ENCODE measurements at places on chromosomes 1 and 21.

GRCh38 chr1:65791801-65792668 is 660 bp upstream of the PDE4B start:
- DNase-seq, result no peak

DNA sequence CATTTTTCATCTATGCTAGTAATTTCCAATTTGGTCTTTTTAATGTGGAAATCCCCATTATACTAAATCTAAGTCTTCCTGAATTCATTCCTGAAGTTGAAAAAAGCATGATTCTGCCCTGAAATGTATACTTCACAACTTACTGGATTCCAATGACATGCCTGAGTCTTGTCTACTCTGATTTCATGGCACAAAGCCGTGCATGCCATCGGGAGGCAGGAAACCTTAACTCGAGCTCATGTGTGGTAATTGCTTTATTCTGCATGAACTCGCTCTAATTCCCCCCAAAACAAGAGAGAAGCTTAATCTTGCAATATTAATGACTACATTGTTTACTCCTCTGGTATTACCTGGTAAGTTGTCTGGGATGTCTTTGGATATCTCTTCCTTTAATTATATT is 39.6 kb upstream of the PBX1 start:
- DNase-seq, result no peak

- DNase-seq, result no peak
Observed at GRCh38 chr1:158148468-158148867, 32.2 kb upstream of the CD1D start.

DNA sequence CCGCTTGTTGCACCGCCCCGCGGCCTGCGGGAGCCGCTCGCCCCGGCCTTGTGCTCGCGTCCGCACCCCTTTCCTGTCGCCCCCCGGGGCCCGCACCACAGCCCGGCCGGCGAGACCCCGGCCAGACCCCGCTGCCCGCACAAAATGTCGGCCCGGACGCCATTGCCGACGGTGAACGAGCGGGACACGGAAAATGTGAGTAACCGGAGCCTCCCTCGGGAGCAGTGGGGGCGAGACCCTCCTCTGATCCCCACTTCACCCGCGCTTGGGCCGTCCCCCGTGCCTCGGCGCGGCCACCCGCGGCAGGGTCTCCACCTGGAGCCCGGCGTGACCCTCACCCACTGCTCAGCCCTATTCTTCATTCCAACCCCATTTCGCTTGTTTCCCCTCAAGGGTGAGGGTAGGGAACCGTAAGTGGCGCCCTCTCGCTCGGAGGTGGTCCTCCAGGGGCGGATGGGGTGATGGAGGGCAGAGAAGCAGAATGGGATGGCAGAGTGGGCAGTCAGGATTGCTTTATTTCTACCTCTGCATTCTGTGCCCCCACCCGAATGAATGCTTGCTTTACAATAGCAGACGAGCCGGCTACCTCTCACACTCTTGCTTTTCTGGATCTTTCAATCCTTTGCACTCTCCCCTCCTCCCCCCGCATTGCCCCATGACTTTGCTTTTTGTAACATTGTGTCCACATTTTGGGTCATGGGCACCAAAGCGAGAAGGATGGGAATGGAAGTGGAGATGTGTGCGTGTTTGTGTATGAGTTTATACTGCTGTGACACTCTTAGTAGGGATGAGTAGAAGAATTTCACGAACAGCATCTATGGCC is 954 bp downstream of the MARK1 start:
- no peak for DNase-seq
